ENCODE measurements at places on chromosomes 6 and 20. TPM values are rescaled to one million over a fixed set of nuclear protein-coding genes. Genes with fewer than 3 reads are reported as not detected.
A peak's percentile ranks its signal among the peaks of the same experiment; 100 is the strongest.

Gene ARMH2
- not detected for total RNA-seq

Gene ME1
- total RNA-seq, result 0.36 TPM

Gene GABRR1
- not detected for total RNA-seq

Gene SLC17A2
- not detected for total RNA-seq

Gene ASIP
- not detected for total RNA-seq

Gene FAM162B
- not detected for total RNA-seq

DNA sequence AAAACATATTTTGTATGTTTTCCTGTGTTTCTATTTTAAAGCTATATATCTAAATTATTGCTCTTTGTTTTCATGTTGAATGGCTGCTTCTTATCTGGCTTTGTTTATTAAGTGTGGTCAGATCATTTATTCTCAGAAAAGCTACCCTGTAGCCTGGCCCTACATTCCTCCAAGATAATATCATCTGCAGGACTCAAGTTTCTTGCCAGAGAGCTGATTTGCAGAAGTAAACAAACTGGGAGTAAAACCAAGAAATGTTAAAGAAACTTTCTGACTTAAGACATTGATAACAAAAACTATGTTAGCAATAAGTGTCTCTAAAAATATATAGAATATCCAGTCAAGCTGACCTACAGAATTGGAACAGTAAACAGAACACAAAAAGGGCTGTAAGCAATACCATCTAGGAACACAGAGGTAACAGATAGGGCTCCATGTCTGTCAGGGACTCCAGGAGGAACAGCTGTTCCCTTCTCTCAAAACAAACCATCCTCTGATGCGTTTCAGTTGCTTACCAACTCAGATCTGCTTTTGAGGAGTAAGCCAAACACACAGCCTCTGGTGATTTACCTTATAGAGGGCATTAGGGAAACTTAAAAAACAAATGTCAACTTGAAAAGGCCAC lies 17.5 kb upstream of the CEP85L start:
- DNase-seq, result no peak
- H3K36me3 ChIP-seq, result peaks cover 4% of the 10 kb centered on the region
- no peak overlapping the region for H3K4me3 ChIP-seq
- peaks cover 79% of the 10 kb centered on the region for H3K4me1 ChIP-seq

DNA sequence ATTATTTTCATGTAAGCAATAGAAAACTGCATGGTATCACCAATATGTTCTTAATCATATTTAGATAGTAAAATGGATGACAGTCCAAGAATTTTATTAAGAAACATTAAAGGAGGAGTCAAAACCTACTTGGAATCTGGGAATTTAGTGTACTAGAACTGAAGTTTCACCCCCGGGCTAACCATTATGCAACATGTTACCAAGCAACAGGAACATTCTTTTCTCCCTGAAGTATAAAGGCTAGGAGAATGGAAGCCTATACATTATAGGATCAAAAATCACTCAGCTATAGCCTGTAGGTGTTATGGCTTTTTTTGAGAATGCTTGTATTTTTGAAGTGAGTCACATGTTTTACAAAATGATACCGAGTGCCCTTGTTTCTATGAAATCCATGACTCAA lies 538.3 kb downstream of the GRIK2 start:
- no peaks in the 10 kb centered on the region for H3K4me1 ChIP-seq
- DNase-seq, result no peak
- no peak overlapping the region for H3K4me3 ChIP-seq
- H3K27me3 ChIP-seq, result no peaks in the 10 kb centered on the region

DNA sequence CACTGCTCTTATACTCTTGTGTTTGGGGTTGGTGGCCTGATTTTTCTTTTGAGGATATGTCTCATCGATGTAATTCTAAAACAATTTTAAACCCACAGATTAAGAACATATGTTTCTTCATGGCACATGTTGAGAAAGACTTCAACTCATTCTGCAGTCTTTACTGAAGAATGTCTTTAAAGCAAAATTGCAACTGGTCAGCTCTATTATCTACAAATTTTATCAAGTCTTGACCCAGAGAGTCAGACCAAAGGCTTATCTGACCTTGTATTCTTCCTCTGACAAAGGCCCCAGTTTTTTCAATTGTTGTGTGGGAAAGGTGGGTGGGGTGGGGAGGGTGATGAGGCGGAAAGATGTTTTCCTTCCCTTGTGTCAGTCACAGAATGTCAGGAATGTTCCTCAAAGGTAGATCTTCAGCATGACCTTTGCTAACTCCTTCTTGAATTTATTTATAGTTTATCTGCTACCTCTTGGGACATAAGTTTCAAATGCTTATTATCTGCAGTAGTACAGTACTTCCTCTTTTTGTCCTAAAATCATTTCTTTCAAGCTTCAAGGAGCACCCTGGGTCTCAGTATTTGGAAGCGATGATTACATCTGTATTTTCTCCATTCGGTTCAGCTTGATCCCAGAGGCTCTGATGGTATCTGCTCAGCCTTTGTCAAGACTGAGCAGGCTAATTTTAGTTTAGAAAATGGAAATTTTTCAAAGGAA lies 63.2 kb upstream of the TIAM2 start:
- no peak overlapping the region for H3K27ac ChIP-seq
- DNase-seq, result no peak
- H3K36me3 ChIP-seq, result no peaks in the 10 kb centered on the region
- H3K4me3 ChIP-seq, result no peak overlapping the region
- H3K4me1 ChIP-seq, result peaks cover 6% of the 10 kb centered on the region
- H3K27me3 ChIP-seq, result no peaks in the 10 kb centered on the region

DNA sequence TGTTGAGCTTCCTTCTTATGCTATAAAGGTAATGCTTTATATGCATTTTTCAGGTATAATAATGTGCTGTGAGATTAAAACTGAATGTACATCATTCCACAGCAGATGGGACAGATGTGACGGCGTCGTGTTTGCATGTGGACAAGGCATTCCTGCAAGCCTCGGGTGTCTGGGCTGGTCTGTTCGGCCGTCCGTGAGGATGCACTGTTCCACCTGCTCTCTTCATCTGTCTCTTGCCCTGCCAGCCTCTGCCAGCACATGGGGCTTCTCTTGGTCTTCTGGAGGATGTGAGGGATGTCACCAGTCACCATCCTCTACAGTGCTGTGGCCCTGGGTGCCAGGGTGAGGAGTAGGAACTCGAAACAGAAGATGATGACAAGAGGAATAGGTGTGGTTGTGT lies 223.2 kb downstream of the ERMARD start:
- peak; percentile 8 for DNase-seq
- peaks cover 5% of the 10 kb centered on the region for H3K27me3 ChIP-seq
- H3K36me3 ChIP-seq, result no peaks in the 10 kb centered on the region
- H3K4me3 ChIP-seq, result no peak overlapping the region

DNA sequence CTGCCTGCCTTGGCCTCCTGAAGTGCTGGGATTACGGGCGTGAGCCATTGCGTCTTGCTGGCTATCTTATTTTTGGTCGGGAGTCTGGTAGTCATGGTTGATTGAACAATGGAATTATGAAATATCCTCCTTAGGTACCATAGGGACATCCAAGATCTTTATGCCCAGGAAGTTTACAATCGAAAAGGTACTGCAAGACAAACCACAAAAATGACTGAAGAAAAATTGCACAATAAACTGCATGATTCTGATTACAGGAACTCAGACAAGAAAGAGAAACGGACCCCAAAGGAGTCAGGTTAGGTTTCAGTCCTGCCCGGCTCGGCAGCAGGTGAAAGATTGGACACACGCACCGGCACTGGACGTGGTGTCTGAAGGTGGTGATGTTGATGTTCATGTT lies 5.3 kb downstream of the SLC26A8 start:
- H3K4me3 ChIP-seq, result no peak overlapping the region
- no peak for DNase-seq
- H3K27ac ChIP-seq, result no peak overlapping the region
- H3K36me3 ChIP-seq, result no peaks in the 10 kb centered on the region
- peaks cover 14% of the 10 kb centered on the region for H3K27me3 ChIP-seq

DNA sequence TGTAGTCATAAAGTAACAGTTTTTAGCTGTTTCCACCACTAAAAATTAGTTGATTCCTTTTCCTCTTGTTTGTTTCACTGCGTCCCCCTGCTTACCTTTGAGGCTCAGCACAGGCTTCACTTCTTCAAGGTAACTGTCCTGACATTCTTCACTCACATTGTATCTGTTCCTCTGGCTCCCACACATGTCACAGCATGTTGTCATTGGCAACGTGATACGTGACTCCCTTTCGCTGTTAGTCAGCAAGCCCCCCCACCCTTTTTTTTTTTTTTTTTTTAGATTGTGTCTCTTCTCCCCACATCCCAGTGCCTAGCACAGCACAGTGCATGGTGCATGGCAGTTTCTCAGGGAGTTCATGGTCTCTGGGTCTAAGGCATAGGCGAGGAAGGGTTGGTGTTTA lies 13.3 kb downstream of the VAPB start:
- no peak overlapping the region for H3K27ac ChIP-seq
- H3K36me3 ChIP-seq, result peaks cover 6% of the 10 kb centered on the region
- peaks cover 37% of the 10 kb centered on the region for H3K4me1 ChIP-seq
- H3K4me3 ChIP-seq, result no peak overlapping the region

DNA sequence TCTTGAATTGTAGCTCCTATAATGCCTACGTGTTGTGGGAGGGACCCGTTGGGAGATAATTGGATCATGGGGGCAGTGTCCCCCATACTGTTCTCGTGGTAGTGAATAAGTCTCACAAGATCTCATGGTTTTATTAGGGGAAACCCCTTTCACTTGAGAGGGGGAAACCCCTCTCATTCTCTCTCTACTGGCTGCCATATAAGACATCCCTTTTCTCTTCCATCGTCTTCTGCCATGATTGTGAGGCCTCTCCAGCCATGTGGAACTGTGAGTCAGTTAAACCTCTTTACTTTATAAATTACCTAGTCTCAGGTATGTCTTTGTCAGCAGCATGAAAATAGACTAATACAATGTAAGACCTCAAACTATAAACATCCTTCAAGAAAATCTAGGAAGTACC lies 23.1 kb downstream of the PAQR8 start:
- H3K36me3 ChIP-seq, result peaks cover 7% of the 10 kb centered on the region
- DNase-seq, result no peak
- no peaks in the 10 kb centered on the region for H3K27me3 ChIP-seq
- H3K4me3 ChIP-seq, result no peak overlapping the region
- H3K4me1 ChIP-seq, result peaks cover 72% of the 10 kb centered on the region

GRCh38 chr20:45545754-45546453 lies 1.3 kb downstream of the EPPIN start:
- no peak overlapping the region for H3K4me3 ChIP-seq
- no peaks in the 10 kb centered on the region for H3K36me3 ChIP-seq
- DNase-seq, result no peak
- H3K27me3 ChIP-seq, result peaks cover 29% of the 10 kb centered on the region
- H3K4me1 ChIP-seq, result no peaks in the 10 kb centered on the region

GRCh38 chr6:43149265-43149664 lies 21.8 kb upstream of the SRF start:
- no peaks in the 10 kb centered on the region for H3K27me3 ChIP-seq
- H3K4me1 ChIP-seq, result no peaks in the 10 kb centered on the region
- no peaks in the 10 kb centered on the region for H3K36me3 ChIP-seq
- no peak overlapping the region for H3K4me3 ChIP-seq
- H3K27ac ChIP-seq, result no peak overlapping the region
- no peak for DNase-seq

GRCh38 chr6:111741177-111741952 lies 131.9 kb downstream of the FYN start:
- H3K27me3 ChIP-seq, result no peaks in the 10 kb centered on the region
- peak overlapping the region; percentile 57 for H3K27ac ChIP-seq
- H3K4me1 ChIP-seq, result peaks cover 92% of the 10 kb centered on the region
- no peak overlapping the region for H3K4me3 ChIP-seq
- H3K36me3 ChIP-seq, result peaks cover 53% of the 10 kb centered on the region

- H3K4me3 ChIP-seq, result no peak overlapping the region
- H3K27me3 ChIP-seq, result no peaks in the 10 kb centered on the region
- H3K36me3 ChIP-seq, result peaks cover 37% of the 10 kb centered on the region
- DNase-seq, result peak; percentile 69
- no peak overlapping the region for H3K27ac ChIP-seq
Measured at GRCh38 chr6:43608310-43608763, 20.7 kb downstream of the GTPBP2 start.

DNA sequence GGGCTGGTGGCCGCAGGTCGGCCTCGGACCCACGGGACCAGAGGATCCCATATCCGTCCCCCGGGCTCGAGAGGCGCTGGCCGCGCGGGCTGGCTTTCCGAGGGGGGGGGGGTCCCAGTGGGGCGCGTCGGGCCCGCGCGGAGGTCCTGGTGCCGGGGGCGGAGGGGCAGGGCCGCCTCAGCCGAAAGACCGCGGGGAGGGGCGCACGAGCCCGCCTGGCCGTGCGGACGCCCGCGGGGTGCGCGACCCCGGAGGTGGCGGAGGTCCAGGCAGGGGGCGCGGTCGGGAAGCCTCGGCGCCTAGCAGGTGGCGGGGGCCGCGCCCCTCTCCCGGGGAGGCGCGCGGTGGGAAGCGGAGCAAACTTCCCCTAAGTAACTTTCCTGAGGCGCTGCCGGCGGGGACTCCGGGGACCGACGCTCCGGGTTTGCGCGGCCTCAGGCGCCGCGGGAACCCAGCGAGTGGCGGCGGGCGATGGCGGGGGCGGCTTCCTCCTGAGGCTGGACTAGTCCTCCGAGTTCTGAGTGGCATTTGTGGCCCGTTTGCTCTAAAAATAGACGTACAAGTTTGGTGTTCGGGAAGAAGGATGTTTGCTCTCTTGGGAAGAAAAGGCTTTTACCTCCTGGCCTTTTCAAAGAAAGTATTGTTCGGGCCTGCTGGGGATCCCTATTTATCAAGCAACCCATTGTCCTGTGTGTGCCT lies 26.5 kb upstream of the BTBD3 start:
- peak overlapping the region; percentile 38 for H3K4me3 ChIP-seq
- peaks cover 24% of the 10 kb centered on the region for H3K27me3 ChIP-seq
- DNase-seq, result peak; percentile 27
- H3K27ac ChIP-seq, result no peak overlapping the region
- H3K4me1 ChIP-seq, result peaks cover 10% of the 10 kb centered on the region

DNA sequence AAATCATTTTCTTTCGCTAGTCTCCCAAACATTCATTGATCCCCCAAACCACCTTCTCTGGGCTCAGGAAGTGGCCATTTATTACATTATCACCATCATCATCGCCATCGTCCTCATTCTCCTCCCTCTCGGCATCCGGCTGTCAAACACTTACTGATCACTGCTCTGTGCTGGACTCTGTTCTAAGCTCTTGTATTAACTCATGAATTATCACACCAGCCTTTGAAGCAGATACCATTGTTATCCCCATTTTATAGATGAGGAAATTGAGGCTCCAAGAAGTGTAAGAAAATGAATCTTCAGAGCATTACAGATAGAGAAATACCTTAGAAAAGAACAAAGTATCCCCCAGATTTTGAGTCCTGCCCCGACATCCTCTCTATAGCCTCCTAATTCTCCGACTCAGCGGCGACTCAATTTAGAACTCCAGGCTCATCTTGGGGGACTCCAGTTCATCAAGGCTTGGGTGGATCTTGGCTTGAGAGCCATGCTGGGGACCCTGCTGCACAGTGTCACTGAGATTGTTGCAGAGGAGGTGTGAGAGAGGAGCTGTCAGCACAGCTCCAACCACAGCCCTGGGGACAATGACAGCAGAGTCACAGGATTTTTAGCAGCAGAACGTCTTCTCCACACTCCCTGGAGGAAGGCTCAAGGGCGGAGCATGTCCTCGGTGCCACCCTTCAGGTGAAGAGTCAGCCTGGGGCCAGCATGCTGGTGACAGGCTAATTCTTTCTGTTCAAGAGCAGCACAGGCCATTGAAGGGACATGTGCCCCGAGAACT lies 6.6 kb upstream of the EEF1E1 start:
- no peak for DNase-seq
- H3K27me3 ChIP-seq, result peaks cover 23% of the 10 kb centered on the region
- no peaks in the 10 kb centered on the region for H3K36me3 ChIP-seq
- no peak overlapping the region for H3K4me3 ChIP-seq
- no peaks in the 10 kb centered on the region for H3K4me1 ChIP-seq
